ENCODE measurements at places on chromosomes 4 and X.

DNA sequence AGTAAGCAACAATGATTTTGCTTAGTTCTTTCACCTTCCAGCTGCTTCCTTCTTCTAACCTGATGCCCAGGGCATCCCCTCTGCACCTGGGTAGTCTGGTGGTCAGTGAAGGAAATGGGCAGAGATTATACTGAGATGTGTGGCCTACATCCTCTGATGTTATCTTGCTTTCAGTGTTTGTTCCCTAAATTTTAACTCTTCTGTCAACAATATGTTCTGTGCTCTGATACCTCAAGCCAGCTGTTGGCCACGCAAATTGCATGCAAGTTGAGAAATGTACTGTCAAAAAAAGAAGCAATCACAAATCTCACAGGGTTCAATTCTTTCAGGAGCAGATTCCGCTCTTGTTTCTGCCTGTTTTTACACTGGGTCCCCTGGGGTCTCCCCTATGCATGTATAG, 73.8 kb downstream of the FBXW7 start:
- DNase-seq = no peak

DNA sequence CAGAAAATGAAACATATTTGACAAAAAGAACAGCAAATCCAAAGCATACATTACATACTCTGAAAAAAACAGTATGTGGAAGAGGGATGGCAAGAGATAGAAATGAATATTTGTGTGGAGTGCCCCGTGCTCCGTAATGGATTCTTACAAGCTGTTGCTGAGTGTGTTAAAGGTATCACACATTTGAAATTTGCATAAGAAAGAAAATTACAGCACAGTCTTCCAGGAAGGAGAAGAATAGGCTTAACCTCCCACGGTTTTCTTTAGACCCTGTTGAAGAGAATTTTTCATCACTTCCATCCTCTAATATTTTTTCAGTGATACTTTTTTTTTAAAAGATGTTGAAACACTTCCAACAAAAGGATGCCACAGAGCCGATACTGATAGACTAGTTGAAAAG, 1489.4 kb downstream of the RAPGEF2 start:
- DNase-seq = peak; percentile 2

DNA sequence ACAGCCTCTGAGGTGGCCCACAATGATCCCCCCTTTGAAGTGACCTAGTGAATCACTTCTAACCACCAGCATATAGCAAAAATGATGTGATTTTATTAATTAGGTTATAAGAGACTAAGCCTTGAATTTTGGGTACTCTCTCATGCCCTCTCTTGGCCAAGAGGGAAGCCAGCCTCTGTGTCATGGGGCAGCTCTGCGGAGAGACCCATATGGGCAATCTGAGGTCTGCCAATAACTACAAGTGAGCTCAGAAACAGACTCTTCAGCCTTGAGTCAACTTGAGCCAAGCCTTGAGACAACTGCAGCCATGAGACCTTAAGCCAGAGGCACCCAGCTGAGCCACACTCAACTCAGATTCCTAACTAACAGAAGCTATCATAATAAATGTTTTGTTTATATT, 45.7 kb downstream of the MANBA start:
- DNase-seq = no peak

DNA sequence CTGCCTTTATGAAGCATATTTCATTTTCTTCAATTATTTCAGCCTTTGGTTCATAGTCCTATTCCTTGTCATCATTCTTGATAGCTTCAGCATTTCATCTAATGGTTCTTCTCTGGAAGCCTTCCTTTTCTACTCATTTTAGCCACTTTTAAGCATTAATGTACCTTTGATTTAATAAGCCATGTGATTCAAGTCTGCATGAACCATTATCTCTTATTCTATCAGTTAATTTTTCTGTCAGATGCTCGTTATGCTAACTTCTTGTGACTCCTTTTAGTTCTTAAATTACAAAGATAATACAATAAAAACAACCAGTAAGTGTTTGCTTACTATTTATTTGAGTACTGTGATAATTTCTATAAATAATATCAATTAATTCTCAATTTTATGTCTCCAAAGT, 210.1 kb upstream of the MAB21L2 start:
- no peak for DNase-seq

DNA sequence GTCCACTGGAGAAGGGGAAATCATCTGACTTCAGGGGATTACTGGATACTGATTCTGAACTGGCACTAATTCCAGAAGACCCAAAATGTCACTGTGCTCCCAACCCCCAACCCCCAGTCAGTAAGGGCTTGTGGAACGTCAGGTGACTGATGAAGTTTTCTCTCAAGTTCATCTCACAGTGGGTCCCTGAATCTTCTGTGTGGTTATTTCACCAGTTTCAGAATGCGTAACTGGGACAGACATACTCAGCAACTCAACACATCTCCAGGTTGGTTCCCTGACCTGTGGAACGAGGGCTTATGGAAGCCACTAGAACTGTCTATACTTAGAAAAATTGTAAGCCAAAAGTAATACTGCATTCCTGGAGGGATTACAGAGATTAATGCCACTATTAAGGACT, 45.3 kb downstream of the DDX60L start:
- DNase-seq = no peak

GRCh38 chrX:131725001-131725654, 181.3 kb downstream of the OR13H1 start:
- DNase-seq = no peak

DNA sequence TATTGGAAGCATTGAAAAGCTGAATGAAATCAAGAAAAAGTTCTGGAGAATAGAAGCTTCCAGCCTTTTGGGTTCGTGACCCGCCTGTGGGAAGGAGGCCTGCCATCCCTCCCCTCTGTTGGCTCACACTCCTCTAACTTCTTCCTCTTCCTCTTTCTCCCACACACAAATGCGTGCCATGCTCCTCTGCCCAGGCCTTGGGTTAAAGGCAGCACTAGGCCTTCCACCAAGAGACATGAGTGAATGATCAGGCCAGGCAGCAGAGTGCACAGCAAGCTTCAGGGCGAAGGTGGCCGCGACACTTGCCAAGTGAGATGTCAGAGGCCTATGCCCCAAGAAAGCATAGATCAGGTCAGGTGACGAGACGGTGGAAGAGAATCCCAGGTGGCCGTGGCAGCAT, 38.4 kb downstream of the FAM193A start:
- DNase-seq = no peak

DNA sequence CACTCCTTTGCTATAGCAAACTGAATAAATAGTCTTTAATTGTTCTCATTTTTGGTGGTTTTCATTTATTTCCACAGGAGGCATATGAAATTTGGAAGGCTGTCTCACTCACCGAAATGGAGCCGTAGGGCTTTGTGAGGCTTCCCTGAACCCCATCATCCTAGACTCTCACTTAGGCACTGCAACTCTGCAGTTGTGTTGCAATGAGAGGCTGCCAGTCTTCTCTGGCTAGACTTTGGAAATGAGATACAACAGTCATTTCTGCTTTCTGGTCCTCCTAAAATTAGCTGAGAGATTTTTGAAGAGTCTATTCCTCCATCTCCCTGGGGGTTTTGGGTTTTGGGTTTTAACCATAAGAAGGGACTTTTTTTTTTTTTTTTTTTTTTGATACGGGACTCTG, 146.5 kb downstream of the SH3BGRL start:
- no peak for DNase-seq

DNA sequence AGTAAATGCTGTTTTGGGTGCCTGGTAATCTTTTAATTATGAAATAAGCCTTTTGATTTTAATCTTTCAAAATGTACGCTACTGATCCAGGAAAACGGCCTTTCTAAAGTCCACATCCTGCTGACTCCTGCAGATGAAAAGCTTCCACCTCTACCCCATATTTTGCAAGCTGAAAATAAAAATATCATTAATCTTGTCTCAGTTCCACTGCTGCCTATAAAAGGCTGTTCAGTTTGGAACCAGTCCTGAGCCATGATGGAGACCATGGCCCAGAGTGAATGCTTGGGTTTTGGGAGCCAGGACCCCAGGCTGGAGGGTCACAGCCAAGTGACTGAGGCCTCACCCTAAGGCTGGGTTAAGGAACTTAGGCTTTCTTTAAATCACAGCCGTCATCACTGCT, 110.8 kb downstream of the AFF1 start:
- no peak for DNase-seq

DNA sequence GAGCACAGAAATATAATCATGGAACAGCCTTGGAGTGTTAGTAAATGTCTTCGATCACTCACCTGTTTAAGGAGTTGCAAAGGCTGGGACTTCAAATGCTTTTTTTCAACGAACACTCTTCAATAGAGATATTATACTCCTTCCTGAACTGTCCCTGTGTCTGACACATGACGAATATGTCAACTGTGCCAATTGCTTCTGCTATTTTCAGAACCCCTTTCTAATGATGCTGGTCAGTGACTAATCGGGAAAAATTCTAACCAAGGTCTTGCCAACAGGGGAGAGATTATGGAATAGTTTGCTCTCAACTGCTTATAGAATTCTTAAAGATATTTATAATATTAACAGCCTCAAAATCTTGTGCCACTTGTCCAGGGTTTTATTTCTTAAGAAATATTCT, 8.5 kb upstream of the KLHL34 start:
- DNase-seq = peak; percentile 65

- DNase-seq = peak; percentile 83
These were observed 541.4 kb upstream of the BOD1L1 start for GRCh38 chr4:14168919-14169318.

DNA sequence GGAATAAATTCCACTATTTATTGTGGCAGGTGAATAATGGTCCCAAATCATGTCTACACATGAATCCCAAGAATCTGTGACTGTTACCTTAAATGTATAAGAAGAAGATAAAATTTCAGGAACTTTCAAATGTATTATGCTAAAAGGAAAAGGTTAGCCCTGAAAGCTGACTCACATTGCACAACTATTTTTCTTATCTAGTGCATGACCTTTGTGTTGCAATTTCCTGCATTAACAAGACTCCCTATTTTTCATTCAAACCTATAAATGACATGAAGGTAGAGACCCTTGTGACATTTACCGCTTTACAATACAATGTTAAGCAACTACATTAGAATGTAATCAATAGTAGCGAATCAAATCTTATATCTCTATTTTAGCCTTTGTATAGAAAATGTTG, 36.7 kb downstream of the UBQLN2 start:
- DNase-seq = no peak

DNA sequence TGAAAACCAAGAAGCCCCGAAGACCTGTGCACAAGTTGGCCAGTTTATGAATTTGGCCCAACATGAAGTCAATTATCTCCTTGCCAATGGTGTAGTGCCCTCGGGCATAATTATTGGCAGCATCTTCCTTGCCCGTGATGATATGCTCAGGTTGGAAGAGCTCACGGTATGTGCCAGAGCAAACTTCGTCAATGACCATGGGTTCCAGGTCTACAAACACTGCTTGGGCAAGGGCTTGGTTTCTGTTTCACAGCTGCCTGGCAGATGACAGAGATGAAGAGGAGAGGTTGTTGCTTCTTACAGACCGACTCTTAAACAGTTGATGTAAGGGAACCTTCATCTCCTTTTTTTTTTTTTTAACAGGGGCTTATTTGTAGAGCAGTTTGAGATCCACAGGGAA, 135.6 kb upstream of the PLS3 start:
- no peak for DNase-seq

DNA sequence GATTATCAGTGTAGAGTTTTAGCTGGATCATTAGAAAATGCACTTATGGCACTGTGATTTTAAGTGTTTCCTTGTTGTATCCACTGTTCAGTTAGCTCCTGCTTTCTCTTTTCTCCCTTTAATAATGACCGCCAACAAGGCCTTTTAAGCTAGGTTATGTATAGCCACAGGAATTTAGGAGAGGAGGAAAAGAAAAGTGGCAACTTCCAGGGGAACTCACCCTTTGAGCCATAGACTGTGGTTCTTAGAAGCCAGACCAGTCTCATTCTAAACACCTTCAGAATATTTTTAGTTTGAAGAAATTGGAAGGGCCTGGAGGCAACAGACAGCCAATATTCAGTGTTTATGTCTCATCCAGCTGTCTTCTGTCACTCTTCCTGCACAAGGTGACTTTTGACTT, 6.1 kb downstream of the FGF2 start:
- DNase-seq = peak; percentile 46

DNA sequence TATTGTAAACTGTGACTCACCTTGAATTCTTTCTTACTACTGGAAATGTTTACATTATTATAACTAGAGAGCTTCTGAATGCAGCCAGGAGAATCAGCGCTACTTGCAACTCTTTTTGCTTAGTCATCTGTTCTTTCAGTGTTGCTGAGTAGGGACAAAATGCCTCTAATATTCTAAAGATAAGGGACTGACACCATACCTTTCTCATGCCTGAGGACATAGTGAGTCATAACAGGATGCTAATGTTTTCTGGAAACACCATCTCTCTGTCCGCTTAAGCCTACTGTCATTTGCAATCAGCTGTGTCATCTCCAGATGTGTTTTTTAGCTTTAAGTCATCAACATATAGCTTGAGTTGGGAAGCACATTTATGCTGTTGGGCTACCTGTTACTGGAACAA, 108.3 kb downstream of the QRFPR start:
- DNase-seq = peak; percentile 59

DNA sequence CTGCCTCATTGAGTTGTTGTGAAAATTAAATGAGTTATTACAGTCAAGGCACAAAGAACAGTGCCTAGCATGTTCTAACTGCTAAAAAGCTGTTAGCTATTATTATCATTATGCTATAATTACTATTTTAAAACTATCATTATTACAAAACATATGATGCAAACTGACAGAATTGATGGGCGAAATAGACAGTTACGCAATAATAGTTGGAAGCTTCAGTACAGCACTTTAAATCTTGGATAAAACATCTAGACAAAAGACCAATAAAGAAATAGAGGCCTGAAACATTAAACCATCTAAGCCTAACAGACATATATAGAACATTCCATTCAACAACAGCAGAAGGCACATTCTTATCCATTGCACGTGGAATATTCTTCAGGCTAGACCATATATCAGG, 73.0 kb downstream of the TAB3 start:
- DNase-seq = no peak

DNA sequence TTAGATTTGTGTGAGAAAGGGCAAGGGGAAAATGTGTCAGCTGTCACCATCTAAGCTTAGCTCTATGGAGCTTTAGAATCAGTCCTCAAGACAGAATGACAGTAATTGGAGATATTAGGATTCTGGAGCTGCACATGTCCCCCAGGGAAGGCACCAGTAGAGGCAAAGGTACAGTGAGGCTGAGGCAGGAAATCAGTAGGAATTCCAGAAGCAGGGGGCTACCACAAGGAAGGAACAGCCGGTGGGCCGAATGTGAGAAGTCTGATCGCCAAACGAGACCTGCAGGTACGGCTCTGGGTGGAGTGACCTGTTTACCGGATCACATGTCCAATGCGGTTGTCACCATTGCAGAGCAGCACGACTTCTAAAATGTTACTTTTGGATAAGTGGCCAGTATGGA, 52.6 kb downstream of the RNF150 start:
- DNase-seq = no peak

- peak; percentile 75 for DNase-seq
These were observed 64.6 kb downstream of the COX7B2 start for GRCh38 chr4:46844325-46844917.

- peak; percentile 38 for DNase-seq
These were observed 62.7 kb downstream of the GAB1 start for GRCh38 chr4:143399113-143399949.

GRCh38 chr4:86993909-86994681, 59.3 kb downstream of the AFF1 start:
- DNase-seq = no peak

GRCh38 chrX:31227250-31227649, 155.4 kb upstream of the FTHL17 start:
- DNase-seq = peak; percentile 42

GRCh38 chr4:74109116-74109869, 10.3 kb upstream of the CXCL2 start:
- DNase-seq = peak; percentile 92
